SK-MEL-5 (cell line): ENCODE measurements at places on chromosomes 11 and 22. TPM values are rescaled to one million over a fixed set of nuclear protein-coding genes. Genes with fewer than 3 reads are reported as not detected.

MUC5B gene
- total RNA-seq = 0.21 and 0.35 TPM in 2 replicates

ARRB1 gene
- total RNA-seq = 27.7 and 30.7 TPM in 2 replicates

GRCh38 chr22:44658311-44658953 lies 43.6 kb upstream of the PRR5 start:
- no peak for DNase-seq

GRCh38 chr11:83326326-83326725 lies 40.2 kb upstream of the CCDC90B start:
- DNase-seq = no peak

DNA sequence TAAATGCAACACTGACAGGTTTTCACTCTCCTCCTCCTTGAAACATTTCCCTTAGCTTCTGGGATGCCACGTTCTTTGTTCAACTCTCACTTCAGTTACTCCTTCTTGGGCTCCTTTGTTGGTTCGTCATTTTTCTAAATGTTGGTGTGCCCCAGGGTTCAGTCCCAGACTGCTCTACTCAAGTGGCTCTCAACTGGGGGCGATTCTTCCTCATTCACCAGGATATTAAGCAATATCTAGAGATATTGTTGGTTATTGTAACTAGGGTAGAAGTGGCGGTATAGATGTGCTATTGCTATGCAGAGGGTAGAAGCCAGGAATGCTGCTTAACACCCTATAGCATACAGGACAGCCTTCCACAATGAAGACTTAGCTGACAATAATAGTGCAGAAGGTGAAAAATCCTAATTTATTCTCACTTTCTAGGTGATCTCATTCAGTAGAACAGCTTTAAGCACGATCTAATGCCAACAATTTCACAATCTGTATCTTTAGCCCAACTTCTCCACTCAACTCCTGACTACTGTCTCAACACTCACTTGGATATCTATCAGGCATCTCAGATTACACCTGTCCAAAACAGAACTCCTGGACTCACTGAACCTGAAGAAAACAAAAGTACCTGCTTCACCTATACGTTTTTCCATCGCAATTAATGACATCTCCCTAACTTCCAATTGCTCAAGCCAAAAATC lies 4.6 kb downstream of the NUP160 start:
- no peak for DNase-seq

DNA sequence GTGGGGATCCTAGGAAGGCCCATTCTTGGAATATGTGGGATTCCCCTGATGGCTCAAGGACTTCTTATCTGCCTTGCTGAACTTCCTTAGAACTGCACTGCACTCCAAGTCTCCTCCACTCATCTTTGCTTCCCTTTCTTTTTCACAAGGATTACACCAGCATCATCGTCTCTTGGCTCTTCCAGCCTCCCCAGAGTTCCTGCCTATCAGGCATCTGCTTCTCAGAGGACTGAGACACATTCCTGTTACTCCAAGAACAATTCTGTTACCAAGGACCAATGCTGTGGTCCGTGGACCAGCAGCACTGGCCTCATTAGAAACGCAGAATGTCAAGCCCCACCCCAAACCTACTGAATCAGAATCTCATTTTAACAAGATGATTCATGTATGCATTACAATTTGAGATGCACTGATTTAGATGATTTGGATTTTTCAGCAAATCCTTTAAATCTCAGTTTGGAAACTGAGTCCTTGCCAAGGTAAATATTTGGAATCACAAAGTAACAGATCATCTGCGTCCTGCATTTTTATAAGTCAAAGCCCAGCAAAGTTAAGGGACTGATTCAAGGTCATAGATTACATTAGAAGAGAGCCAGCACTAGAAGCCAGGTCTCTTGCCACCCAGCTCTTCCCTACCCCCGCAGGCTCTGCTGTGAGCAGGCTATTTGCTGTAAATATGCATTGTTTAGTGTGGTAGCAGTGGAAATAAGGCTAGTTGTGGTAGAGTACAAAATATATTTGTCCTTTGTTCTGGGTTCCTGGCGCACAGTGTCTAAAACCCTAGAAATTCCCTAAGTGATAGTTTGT lies 110.9 kb downstream of the SWAP70 start:
- DNase-seq = no peak
